SK-N-DZ (cell line): ENCODE measurements at places on chromosomes 7 and 10.

DNA sequence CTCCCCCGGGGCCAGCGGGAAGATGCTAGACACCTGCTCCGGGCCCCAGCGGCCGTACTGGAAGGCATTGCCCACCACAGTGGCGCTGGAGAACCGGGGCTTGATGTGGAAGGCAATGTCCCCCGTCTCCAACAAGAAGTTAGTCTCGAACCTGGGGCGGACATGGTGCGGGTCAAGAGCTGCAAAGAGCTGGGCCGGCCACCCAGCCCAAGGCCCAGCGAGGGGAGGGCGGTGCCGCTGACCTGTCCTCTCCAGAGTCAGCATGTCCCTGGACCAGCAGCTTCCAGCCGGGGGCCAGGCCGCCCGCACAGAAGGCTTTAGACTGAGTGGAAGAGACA is 551 bp downstream of the GRIFIN start:
- no peak for DNase-seq

DNA sequence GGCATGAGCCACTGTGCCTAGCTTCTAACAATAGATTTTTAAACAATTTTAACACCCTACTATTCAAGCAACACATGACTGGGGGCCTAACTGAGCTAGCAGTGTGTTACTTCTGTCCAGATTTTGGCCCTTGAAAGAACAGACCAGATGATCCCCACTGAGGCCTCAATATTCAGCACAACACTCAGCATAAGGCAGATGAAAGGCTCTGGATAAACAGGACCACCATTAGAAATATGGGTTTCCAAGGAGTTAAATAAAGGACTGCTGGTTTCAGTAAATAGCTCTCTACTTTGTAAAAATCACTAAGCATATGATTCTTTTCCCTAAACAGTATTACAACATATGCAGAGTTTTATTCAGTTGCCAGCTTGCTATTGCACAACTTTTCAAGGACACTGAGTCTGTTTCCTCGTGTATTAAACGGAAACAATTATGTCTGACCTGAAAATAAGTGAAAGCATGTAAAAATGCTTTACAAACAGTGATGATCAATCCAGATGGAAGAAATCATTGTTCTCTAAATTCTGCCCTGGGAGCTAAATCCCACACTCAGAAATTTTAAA is 23.8 kb upstream of the FZD1 start:
- no peak for DNase-seq

GRCh38 chr7:2299870-2300512 is 14.2 kb downstream of the SNX8 start:
- DNase-seq: no peak

DNA sequence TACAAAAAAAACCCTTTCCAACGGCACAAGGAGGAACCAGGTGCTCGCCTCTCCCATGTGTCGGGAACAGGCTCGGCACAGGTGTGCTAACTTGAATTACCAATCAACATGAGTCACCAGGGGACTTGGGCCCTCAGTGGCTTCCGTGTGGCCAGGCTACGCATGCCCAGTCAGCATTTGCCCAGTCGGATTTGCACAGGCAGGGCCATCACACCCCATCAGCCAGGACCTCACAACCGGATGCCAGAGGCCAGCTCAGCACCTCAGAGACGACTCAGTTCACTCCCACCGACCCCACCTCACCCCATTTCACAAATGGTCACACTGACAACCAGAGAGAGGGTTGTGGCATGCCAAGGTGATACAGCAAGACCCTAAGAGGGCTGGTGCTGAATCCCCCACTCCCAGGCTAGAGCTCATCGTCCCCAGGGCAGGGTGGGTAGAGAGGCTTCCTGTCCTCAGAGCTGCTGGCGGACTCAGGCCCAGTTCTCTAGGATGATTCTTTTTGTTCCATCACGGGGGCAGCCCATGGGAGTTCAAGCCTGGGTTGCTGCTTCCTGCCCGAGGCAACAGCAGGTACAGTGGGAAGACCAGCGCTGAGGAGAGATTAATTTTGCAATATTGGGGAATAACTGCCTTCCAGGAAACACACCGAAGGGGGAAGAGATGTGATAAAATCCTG is 13.6 kb downstream of the ANXA11 start:
- DNase-seq: no peak

GRCh38 chr7:110442381-110442837 is 648.5 kb upstream of the LRRN3 start:
- DNase-seq: peak; percentile 100

DNA sequence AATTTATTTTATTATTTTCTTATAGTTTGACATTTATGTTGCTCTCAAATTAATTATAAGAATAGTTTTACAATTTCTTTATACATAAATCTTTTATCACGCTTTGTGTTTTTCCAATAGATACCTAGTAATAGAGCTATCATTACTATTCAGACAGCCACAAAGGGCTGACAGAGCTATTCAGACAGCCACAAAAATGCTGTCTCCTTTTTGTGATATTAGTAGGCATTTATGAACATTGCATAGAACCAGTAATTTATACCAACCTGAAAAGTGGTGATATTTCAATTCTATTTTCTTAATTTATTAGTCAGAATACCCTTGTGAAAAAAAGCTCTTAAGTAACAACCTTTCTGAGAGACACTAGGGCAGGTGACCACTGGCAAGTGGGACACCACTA is 34.2 kb upstream of the IGFBP3 start:
- no peak for DNase-seq

- no peak for DNase-seq
Observed at GRCh38 chr10:122246830-122247520, 24.1 kb upstream of the BTBD16 start.

DNA sequence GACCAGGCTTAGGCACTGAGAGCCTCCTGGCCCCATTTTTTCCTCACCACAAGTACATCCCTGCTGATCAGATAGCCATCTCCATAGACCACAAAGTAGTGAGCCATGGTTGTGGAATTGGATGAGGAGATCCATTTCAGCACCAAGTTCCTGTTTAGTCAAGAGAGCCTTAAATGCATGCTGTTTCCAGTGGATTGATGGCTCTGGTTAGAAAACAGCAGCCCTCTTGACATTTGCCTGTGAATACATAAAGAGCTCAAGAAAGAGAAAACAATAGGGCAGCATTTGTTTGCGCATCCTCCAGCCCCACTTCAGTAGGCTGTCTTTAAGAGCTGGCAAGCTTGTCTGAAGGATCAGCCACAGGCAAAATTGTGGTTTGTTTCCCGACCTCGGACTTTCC is 251.2 kb downstream of the POU6F2 start:
- DNase-seq: no peak

DNA sequence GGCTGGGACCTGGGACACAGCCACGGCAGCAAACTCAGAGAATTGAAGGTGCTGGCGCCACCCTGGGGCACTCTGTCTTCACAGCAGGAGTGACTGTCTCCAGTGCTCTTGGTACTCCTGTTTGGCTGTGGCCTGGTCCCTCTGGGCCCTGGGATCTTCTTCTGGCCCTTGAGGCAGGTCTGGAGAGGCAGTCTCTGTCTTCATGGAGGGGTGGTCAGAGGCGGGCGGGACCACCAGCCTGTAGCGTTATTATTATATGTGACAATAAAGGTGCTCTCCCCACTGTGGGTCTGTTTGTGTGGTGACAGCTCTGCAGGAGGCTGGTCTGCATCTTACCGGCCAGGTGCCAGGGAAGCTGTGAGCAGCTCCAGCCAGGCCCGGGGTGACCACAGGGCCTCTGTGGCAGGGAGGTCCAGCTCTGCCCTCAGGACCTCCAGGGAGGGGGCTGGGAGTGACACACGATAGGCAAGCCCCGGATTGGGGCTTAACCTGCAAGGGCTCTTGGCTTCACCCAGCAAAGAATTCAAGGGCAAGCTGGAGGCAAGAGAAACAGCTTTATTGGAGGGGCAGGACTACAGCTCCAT is 70.3 kb downstream of the MYL10 start:
- DNase-seq: no peak

DNA sequence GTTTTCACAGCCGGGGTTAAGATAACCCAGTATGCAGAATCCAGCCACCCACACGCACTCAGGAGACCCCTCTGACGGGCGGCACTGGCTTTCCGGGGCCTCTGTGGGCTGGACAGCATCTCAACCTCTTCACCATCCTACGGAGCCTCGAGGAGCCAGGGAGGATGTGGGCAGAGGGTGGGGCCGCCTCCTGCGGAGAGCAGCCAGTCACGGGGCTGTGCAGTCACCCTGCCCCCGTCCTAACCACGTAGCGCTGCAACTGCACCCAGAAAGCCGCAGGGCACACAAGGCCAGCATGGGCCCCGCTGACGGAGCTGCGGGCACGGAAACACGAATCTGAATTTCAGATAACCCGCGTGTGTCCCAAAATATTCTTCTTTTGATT is 270.3 kb downstream of the ELFN1 start:
- no peak for DNase-seq

- no peak for DNase-seq
Observed at GRCh38 chr7:144085978-144086377, at the start of gene OR2A12. Gene OR2A12 (plus strand): TSS chr7:144086278. CDS start chr7:144095108, 8,830 bp downstream.

DNA sequence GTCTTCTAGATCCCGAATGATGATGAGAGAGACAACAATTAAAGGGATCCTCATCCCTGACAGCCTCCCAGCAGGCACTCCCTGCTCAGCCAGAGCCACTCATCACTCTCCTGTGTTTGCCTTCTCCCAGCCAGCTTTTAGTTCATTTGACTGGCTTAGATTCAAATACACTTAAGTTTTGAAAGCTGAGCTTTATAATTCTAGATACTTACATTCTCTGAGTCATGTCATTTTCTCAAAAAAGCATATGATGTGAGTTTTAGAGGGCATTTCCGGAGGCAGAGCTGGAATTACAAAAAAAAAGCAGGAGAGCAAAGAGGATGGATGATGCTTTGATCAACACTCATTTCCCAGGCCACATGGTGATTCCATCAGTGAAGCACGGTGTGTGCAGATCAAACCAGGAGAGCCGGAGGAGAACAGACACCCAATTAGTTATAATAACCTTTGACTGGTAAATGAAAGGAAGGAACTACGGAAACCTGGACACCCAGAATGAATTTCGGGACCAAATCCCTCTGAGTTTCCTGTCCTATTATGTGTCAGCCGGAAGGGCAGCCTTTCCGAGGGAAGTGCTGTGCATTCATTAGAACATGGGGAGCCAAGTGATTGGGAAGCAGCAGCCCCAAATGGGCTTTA is 81.5 kb upstream of the HPS1 start:
- no peak for DNase-seq

GRCh38 chr7:33157781-33158180 is 28.4 kb downstream of the BBS9 start:
- peak; percentile 20 for DNase-seq

GRCh38 chr7:47446871-47447466 is 134.9 kb downstream of the TNS3 start:
- DNase-seq: no peak

DNA sequence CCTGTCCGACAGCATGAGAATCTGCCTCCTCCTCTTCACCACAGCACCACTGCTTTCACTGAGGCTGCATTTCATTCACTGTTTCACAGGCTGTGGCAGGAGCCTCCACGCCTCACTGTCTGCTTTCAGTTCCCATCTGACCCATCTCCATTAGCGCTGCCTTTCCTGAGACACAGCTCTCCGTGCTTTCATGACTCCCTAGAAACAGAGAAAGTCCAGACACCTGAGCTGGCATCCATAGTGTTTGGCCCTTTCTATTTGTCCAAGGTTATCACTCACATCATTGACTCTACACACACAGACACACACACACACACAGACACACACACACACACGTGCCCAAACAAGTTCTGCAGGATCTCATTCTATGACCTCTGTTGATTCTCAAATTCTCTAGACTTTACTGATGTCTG is 5.2 kb downstream of the LGI1 start:
- DNase-seq: peak; percentile 39

DNA sequence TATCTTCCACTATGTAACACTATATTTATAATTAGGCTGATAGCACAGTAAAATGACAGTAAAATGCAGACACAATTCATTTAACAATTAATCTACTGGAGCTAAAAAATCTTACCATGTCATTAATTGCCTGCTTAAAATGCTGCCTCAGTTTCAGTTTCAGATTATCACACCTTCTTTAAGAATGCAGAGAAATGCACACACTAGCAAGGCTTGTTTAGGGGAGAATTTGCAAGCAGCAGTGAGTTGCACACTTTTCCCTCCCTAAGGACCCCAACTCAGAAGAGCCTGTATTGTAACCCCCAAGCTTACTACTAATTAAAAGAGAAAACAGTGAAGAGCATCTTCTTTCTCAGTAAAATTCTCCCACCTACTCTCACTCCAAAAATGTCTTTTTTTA is 79.7 kb upstream of the KCNIP2 start:
- DNase-seq: no peak

- no peak for DNase-seq
Observed at GRCh38 chr7:111853201-111853990, 291.1 kb upstream of the IMMP2L start.

DNA sequence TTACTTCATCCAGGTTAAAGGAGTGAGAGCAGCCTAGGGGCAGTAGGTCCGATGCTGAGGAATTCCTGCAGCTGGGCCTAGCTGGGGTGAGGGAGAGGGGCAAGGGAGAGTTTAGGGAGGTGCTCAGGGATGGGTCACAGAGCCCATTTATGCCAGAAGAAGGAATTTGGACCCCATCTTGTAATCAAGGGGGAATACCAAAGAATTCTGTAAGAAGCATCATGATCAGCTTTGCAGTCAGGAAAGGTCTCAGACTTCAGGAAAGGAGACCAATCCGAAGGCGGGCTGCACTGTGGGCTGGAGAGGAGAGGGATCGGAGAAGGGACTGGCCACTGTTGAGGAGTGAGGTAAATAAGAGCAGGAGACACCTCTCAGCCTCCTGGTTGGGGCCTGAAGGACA is 566.6 kb upstream of the MGMT start:
- DNase-seq: no peak

DNA sequence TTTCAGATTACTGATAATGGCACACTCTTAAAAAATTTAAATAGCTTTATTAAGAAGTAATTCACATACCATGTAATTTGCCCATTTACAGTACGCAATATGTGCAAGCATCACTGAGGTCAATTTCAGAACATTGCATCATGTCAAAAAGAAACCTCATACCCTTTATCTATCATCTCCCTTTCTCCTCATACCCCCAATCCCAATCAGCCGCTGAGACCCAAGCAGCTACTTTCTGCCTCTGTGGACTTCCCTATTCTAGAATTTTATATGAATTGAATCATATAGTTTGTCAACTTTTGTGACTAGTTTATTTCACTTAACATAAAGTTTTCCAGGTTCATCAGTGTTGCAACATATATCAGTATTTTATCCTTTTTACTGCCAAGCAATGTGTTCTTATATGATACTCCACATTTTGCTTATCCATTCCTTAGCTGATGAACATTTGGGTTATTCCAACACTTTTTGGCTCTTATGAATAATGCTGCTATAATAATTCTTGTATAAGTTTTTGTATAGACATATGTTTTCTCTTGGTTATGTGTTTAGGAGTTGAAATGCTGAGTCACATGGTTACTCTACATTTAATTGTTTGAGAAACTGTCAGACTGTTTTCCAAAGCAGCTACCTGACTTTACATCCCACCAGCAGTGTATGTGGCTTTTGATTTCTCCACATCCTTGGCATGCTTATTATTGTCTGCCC is 26.9 kb upstream of the TPK1 start:
- DNase-seq: no peak

DNA sequence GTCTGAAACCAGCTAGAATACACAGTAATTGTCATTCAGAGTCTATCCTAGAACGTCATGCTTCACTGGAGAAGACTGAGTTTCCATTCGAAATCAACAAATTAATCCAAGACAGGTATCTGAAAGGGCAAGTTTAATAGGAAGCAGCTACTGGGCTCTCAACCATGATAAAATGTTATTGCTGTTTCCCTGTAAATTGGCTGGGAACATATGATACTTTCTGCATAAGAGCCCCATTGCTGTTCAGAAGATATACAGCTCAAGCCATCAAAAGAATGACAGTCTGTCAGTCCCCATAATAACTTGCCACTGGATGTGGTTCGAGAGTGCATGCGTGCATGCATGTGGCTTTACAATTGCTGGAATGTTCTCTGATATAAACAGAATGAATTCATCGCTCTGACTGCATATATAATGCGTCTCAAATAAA is 129.0 kb downstream of the HIBADH start:
- no peak for DNase-seq
